ENCODE measurements at places on chromosomes 7 and 10.
A peak's percentile ranks its signal among the peaks of the same experiment; 100 is the strongest.

DNA sequence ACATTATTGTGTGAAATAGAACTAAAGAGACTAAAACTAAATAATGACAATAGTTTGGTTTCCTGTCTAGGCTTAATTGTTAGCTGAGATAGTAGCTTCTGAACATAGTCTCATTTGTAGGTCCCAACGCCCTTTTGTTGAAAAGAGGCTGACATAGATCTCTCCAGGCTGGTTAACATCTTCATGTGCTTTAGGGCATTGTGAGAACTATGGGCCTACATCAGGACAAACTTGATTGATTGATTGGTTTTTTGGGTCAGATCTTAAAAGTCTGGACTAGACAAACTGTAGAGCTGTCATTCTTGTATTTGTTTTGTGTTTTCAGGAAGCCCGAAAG lies 869 bp downstream of the CHCHD1 start:
- DNase-seq = no peak

GRCh38 chr7:132082394-132082793 lies 493.9 kb downstream of the PLXNA4 start:
- no peak for DNase-seq

- DNase-seq = no peak
These were observed 156.8 kb upstream of the TNS3 start for GRCh38 chr7:47738563-47739166.

DNA sequence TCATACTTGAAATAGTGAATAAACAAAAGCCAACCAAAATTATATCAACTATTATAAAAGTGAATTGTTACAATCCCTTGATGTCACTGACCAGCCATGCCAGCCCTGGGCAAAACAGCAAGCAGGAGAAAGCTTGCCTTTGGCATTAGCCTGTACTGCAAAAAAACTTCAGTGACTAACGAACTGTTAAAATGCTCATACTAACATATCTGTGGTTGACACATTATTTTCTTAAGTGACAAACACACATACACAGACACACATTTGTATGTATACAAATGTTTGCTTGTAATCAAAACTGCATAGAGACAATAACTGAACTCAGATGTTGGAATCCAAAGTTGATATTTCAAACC lies 29.5 kb downstream of the CHCHD3 start:
- DNase-seq = no peak

- DNase-seq = no peak
These were observed 8.4 kb downstream of the AQP1 start for GRCh38 chr7:30920021-30920583.

DNA sequence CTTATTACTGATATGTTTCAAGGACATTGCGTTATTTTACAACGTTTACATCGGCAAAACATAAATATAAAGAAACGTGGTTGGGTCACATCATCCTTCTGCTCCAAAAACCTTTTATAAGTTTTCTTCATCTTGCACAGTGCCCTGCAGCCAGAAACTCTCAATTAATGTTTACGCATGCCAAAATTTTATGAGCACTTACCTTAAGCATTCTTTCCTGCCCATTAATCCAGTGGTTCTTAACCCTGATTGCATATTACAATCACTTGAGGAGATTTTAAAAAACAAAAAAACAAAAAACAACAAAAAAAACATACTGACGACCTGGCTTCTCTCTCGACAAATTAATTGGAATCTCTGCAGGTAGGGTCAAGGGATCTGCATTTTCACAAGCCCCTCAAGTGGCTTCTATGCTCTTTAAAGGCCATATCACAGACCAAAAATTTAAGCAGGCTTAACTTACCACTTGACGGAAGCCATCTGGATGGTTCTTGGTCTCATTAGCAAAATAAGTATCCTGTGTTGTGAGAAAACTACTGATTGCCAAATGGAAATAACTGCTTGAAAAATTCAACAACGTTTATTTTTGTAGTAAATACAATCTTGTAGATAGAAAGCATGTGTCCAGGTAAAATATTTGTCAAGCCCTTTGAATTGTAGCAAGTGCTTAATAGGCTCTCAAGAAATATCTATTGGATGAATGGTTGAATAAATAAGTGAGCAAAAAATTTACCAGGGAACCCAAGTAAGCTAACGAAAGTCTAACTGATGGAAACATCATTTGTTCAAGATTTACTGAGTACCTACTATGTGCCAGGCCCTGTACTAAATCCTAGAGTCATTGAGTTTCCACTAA lies 30.9 kb upstream of the SLC16A12 start:
- no peak for DNase-seq

GRCh38 chr7:129762387-129762969 lies 151.0 kb downstream of the NRF1 start:
- DNase-seq = no peak

DNA sequence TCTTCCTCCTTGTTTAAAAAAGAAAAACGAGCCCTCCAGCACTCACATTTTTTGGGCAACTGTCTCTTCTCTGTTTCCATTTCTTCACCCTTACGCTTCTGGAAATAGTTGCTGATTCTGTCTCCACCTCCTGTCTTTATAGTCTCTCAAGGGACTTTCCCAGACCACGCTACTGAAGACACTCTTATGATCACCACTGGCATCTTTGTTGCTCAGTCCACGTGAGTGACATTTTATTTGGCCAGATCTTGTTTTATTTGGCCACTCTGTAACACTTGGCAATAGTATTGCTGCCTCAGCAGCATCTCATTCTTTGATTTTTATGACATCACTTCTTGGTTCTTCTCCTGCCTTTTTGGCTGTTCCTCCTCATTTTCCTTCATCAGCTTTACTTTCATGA lies 21.6 kb upstream of the NME8 start:
- DNase-seq = no peak

DNA sequence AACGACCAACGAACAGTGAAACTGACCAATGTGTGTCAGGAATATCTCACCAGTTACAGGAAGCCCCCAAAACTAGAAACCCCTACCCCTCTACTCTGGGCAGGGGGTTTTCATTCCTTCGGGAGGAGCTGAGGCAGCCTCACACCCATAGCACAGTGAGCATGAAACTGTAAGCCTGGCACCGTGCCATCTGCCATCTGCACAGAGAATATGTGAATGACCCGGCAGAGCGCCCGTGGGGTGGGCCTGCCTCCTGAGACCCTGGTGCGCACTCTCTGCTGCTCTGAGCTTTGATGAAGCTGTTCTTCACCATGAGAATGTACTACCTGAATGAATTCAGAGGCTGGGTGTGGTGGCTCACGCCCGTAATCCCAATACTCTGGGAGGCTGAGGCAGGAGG lies 27.1 kb downstream of the DAGLB start:
- DNase-seq = no peak

DNA sequence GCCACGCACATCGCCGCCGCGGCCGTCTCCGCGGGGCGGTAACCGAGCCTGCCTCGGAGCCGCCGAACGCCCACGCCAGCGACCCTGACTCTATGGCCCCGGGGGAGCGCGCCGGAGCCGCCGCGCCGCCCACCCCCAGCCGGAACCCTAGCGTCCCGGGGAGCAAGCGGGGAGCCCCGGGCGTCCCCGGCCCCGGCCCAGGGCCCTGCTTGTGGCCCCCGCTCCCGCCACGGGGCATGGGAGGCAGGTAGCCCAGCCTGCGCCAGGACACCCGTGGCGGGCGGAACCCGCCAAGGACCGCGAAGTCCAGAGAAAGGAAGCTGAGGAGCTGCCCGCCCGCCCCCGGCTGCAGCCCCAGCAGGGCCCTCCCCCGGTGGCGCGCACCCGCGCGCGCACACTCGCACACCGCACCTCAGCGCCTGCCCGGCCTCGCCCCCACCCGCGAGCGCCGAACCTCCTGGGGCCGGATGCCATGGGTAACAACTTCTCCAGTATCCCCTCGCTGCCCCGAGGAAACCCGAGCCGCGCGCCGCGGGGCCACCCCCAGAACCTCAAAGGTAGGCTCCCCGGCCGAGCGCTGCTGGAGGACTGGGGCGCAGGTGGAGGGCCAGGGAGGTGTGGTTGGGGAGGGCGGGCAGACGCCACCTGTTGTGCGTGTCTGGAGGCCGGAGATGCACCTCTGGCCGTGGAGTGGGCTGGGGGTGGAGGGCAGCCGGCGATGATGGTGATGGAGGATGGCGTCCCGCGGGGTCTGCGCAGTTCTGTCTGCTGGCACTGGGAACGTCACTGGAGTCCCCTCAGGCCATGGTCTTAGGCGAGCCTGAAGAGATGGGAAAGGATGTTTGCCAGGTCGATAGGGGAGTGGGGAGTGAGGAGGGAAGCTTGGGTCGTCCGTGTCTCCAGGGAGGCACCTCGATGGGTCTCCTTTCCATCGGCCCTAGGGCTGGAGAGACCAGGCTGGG lies 692 bp downstream of the NEURL1 start:
- DNase-seq = no peak

DNA sequence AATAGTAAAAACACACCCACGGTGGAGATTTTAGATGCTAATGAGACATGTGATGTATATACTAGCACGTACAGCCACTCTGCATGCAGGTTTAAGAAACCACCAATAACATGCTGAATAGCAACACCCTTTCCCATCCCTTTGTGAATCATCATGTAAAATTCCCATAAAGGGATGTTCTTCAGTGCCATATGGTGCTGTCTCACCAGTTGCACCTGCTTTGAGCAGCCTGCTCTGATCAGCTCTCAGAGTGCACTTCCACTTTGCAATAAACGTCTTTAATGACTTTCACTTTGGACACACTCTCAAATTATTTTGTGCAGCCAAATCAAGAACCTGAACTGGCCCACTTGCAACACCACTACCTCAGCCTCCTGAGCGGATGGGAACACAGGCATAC lies 615.0 kb downstream of the ANKRD7 start:
- no peak for DNase-seq

GRCh38 chr7:8514781-8515519 lies 81.5 kb downstream of the NXPH1 start:
- DNase-seq = no peak

DNA sequence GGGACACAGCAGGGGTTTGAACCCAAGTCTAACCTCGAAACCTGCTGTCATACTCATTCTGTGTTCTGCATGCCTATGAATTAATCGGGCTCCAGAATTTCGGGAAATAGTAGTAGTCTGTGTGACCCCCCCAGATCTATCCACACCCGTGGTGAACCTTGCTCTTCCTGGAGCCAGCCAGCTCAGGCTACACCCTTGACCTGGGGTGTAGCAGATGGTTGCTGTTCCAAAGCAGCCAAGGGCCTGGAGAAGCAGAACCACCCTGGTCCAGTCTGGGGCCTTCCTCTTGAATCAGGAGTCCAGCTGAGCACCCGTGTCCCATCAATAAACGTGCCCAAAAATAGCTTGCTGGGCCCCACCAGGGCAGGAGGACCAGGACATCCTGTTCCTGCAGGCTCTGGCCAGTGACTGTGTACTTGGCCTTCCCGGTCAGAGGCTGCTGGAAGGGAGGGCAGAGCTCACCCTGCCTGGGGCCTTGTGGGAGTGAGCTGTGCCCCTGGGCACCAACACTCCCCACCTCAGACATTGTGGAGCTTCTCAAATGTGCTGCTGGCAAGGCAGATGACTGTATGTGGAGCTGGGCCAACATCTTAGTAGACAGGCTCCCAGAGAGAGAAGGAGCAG lies 101.2 kb upstream of the ZNF716 start:
- DNase-seq = no peak

- DNase-seq = no peak
These were observed 857.6 kb downstream of the GATA3 start for GRCh38 chr10:8912108-8912507.

DNA sequence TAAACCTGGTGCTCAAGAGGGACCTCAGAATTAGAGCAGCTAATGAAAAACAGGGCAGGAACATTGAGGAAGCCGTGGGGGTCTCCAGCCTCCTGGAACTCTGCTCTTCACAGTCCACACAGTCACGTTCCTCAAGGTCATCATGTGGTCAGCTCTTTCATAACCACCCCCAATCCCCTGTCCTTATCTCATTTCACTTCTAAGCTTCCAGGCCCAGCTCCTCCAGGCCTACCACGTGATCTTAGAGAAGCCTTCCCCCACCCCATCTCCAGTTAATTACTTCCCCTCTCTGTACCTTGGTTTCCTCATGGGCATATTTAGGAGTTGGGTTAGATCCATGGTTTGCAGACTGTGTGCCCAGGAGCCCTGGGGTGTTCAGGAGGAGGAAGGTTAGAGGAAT lies 106.4 kb upstream of the TCF7L2 start:
- DNase-seq = no peak

GRCh38 chr7:69564454-69565417 lies 33.5 kb upstream of the AUTS2 start:
- peak; percentile 90 for DNase-seq

- DNase-seq = no peak
These were observed 3.1 kb downstream of the CD36 start for GRCh38 chr7:80641548-80641947.

GRCh38 chr10:66058594-66058993 lies 867.2 kb upstream of the LRRTM3 start:
- DNase-seq = no peak

DNA sequence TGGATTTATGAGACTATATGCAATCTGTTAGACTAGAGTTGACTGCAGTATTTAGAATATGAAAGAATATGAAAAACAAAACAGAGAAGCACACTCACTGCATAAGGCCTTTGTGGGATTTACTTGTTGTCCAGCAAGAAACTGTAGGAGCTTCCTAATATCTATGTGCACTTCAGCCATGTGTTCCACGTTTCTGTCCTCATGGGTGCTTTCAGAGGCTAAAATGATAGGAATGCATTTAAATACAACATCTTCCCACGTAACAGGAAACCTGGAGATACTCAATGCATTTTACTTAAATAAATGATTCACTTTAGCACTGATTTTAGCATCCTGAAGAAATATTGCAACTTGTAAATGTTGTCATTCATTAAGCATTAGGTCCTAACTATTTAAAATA lies 11.7 kb downstream of the HUS1 start:
- DNase-seq = no peak

- no peak for DNase-seq
These were observed 188.9 kb downstream of the CXCL12 start for GRCh38 chr10:44196008-44196320.

GRCh38 chr7:605661-606450 lies 86.2 kb upstream of the PDGFA start:
- no peak for DNase-seq

- no peak for DNase-seq
These were observed 125.4 kb upstream of the TARP start for GRCh38 chr7:38398725-38399321.

DNA sequence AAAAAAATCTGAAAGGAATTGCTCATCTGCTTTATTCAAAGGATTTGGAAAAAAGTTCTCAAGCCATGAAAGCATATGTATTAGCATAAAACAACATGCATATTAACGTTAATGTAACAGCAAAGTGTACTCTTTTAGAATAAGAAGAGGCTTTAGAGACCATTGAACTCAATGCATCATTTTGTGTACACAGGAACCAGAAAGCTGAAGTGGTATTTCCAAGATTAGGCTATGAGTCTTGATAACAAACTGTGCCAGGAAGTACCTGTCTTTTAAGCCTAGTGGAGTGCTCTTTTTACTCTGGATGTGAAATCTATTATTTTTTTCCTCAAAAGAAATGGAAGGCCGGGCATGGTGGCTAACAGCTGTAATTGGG lies 164.2 kb downstream of the THSD7A start:
- DNase-seq = no peak

- DNase-seq = no peak
These were observed 5.5 kb upstream of the TEX47 start for GRCh38 chr7:88801046-88801445.

- DNase-seq = no peak
These were observed 32.7 kb downstream of the ABCB5 start for GRCh38 chr7:20647908-20648776.

All from NCI-H2029 (cell line).